Mononuclear cell (primary cell): ENCODE measurements at places on chromosomes 7 and 10. TPM values are rescaled to one million over a fixed set of nuclear protein-coding genes. Genes with fewer than 3 reads are reported as not detected.

The SPDYE2 gene
- total RNA-seq: 0.21 TPM

The GNA12 gene
- 22.7 TPM for total RNA-seq

The GIMAP4 gene
- 47.9 TPM for total RNA-seq

The EGR2 gene
- 11.9 TPM for total RNA-seq
